ENCODE measurements at places on chromosomes 5 and 9.

DNA sequence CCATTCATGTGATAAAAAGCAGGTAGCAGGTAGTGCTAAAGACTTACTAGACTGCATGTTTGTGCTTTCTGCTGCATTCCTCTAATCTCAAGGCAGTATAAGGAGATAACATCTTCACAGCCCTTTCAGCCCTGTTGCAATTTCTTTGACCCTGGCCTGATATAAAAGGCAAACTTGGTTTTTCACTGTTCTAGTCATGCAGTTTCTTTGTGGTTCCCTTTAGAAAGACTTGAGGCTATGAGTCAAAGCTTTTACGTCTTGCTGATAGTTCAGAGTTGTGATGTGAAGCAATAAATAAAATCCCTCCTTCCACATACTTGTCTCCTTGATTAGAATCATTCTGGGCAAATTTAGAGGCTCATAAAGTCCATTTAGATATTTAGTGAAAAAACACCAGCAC, 88.6 kb upstream of the CDKN2B start:
- peak; percentile 38 for DNase-seq

DNA sequence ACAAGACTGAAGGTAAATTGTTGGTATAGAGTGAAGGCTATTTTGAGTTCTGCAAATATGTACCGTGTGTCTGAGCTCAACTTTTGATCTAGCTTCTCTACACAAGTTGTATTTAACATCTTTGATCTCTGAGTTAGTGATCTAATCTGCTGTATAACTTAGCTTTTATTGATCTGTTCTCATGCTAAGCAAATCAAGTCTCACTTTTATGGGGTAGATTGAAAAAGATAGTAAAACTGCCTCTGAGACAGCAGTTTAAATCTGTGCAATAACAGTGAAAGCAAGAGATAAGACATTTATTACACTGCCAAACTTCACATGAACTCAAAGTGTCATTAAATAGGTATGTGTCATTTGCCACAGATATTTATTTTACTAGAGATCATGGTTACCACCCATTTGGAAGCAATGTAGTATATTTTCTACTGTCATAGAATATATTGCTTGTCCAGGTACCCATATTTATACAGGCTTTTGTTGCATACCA, 477.3 kb downstream of the ISL1 start:
- DNase-seq: no peak

GRCh38 chr9:71734950-71735349, 33.4 kb downstream of the CEMIP2 start:
- no peak for DNase-seq

- DNase-seq: peak; percentile 60
Observed at GRCh38 chr9:96061293-96061987, 185.9 kb downstream of the ERCC6L2 start.

DNA sequence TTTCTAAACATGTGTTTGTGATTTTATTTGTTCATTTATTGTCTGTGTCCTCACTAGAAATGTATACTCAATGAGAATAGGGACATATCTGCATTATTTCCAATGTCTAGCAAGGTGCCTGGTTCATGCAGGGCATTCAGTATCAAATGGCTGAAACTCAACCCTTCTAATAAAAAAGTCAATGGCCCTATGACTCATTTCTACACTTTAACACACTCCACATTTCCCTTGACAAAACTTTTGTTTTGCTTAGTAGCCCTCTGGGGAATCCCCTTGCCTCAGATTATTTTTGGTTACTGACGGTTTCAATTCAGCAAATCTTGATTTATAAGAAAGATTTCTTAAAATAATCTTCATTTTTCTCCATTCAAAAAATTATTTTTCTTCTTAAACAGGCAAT, 206.0 kb upstream of the DMRTA1 start:
- peak; percentile 19 for DNase-seq

- DNase-seq: no peak
Observed at GRCh38 chr5:83889971-83890745, 169.5 kb upstream of the HAPLN1 start.

- no peak for DNase-seq
Observed at GRCh38 chr5:150077060-150077459, 9.3 kb downstream of the CSF1R start.

- DNase-seq: no peak
Observed at GRCh38 chr5:9381464-9381863, 164.4 kb downstream of the SEMA5A start.

GRCh38 chr9:83209188-83209731, 146.3 kb upstream of the RASEF start:
- DNase-seq: no peak

DNA sequence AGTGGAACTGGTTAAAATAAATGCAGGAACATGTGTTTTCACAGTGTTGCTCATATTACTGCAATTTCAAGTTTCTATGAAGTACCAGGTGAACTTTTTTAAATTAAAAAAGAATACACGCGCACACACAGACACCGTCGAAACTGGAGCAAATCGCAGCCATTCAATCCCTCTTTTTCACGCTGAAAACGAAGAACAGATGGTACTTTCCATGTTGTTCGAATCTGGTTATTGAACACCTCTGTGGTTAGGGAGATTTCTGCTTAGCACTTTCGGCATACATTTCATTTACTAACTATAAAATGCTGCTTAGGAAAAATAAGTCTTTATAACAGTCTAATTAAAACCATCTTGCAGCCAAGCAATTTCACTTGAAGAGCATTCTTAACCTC, 6.8 kb downstream of the ZNF608 start:
- no peak for DNase-seq

DNA sequence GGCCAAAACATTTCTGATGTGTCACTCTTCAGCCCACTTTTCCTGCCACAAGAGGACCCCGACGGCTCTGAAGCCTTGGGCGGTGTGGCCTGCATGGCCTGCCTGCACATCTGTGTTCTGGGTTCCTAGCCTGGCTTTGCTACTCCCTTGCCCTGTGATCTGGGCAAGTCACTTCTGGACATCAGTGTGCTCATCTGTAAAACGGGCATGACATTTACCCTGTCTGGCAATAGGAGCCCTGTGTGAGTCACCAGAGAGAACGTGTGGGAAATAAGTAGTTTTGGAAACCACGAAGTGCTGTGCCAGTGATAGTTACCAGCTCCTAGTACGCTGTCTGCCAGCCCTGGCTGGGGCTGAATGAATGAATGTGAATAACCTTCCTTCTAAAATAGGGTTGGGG, 90.8 kb downstream of the MACROH2A1 start:
- DNase-seq: no peak

DNA sequence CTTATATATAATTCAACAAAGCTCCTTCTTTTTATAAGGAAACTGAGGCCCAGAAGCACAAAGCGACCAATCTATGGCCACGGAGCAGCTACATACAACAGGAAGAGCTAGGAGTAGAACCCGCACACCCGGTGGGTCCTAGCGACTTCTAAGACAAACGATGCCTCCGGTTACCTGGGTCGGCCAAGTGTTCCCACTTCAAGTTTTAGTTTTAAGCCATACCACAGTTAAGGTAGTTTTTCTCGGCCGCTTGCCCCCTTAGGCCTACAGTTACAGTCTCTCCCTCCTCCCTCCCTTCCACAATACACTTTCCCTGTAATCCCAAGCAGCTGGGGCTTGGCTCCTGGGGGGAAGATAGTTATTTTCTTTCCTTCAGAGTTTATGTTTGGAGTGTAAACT, 533 bp downstream of the SREK1IP1 start:
- no peak for DNase-seq

DNA sequence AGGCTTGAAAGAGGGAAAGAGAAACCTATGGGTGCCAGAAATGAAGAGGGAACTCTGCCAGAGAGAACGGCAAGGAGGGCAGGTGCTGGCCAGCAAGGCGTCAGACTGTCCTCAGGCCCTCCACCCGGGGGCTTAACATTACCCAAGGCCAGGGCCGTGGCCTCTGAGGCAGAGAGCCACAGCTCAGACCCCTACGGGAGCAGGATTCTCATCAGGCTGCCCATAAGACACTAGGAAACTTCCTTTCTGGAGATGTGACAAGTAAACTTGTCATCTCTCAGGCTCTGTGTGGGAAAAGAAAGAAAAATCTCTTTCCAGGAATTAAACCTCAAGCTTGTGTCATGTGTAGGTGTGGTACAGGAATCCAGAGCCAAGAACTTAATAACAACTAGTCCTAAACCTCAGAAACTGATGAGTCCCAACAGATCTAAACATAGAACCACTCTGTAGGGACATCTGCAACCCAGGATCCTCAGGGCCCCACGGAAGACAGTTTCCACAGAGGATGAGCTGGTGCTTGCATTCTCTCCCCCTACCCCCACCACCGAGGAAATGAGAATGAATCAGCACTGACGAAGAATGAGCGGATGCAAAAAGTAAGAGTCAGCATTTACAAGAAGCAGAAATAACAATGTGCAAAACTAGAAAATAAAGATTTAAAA, 74.3 kb downstream of the DCP2 start:
- DNase-seq: peak; percentile 86

GRCh38 chr9:125674981-125675973, 31.7 kb downstream of the MAPKAP1 start:
- DNase-seq: peak; percentile 80

DNA sequence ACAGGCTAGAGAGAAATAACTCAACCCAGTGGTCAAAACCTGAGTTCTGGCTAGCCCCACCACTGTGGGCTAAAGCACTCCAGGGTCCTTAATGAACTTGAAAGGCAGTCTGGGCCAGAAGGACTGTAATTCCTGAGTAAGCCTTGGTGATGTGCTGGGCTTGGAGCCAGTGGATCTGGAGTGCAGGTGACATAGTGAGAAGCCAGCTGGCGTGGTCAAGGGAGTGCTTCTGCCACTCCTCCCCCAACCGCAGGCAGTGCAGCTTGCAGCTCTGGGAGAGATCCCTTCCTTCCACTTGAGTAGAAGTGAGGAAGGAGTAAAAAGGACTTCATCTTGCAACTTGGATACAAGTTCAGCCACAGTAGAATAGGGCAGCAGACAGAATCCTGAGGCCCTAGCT, 424.0 kb downstream of the CDH18 start:
- no peak for DNase-seq

GRCh38 chr9:109791003-109791677, 11.1 kb downstream of the PALM2AKAP2 start:
- no peak for DNase-seq

DNA sequence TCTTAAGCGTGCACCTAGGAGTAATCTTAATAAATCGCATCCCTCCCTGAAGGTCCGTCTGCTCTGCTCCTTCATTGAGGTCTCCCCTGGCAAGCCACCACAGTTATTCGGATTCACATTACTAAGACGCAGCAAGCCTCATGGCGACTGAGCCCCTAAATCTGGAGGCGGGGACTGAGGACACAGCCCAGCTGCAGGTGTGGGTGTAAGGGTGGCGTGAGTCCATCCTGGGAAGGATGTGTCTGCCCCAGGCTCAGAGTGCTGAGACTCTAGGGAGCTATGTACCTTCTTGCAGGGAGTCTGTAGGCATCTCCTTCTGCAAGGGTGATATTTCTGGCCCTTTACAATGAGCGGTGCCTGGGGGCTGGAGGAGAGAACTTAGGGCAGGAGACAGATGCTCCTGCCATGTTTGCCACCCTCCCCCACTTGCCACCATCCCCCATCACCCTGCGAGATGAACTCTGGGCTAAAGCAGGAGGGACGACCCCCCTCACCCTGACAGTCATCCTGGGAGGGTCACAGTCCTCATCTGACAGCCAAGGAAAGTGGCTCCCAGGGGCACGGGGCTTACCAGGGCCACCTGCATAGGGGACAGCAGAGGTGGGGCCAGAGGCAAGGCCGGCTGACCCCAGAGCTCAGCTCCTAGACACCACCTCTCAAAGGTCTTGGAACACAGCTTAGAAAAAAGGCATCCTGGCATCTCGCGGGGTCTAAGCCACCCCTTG, 76.4 kb upstream of the FCN1 start:
- DNase-seq: no peak

- no peak for DNase-seq
Observed at GRCh38 chr5:165887147-165887546, 2381.7 kb downstream of the MAT2B start.

DNA sequence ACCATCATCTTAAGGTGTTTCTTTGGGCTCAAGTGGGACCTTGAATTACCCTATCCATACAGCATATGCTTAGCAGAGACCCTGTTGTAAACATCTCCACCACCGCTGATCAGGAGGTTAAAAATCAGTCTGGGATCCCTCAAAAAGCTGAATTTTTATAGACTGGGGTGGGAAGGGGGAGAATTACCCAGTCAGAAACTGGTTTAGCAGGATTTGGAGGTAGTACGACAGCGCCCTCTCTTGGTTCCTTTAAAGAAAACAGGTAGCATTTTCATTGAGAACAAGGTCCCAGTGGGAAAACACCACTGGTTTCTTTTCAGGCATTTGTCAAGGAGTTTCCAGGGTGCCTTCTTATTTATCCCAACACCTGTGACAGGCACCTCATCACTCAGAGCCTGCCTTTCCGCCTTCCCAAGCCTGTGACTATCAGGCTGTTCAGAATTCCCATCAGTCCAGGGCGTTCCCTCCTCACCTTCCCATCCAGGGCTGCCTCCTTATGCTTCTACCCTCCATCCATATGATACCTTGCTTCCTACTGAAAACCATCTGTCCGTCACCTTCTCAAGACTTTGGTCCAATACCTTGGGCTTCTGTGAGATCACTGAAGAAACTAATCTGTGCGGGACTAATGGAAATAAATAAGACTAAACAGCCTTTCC, 203.8 kb upstream of the RAI14 start:
- peak; percentile 55 for DNase-seq

- DNase-seq: peak; percentile 37
Observed at GRCh38 chr9:98879963-98880310, 63.8 kb upstream of the COL15A1 start.

DNA sequence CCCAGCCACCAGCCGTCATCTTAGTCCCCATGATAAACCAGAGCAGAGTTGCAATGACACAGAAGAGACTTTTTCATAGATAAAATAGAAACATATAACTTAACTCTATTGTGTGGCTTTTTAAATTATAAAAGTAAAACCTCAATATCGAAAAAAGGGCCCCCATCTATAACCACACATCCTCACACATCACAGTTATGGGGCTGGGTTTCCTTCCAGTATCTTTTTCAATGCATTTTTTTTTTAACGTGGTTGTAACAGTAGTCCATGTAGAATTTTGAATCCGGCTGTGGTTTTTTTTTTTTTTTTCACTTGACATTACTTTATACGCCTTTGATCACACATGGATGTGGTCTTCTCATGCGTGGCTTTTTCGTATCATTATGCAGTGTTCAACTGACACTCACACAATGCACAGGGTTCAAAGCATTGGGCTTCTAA, 77.4 kb downstream of the CFAP77 start:
- DNase-seq: no peak

DNA sequence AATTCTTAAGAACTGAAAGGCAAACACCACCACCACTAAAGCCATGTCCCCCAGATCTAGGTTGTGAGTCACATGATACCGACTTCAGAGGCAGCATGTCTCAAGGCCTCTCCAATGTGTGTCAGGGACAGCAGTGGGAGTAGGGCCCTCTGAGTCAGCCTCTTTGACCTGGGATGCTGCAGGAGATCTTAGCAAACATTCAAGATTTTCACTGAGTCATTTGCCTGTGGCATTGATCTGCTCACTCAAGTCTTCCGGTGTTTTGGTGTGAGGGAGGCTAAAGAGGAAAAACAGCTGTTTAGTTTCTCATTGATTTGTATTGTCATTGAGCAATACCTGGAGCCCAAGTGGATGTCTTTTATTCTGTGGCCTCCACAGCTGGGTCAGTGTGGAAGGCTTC, 36.1 kb downstream of the TMC1 start:
- DNase-seq: peak; percentile 82

GRCh38 chr5:163542771-163543170, 37.4 kb downstream of the MAT2B start:
- DNase-seq: no peak
